ENCODE measurements at places on chromosomes 5 and 9. TPM values are rescaled to one million over a fixed set of nuclear protein-coding genes. Genes with fewer than 3 reads are reported as not detected.

Gene AFAP1L1
- total RNA-seq, result not detected

Gene KIAA0825
- 4.6 TPM for total RNA-seq

Gene IL17B
- total RNA-seq, result not detected

GRCh38 chr9:83772860-83773259 lies 44.7 kb downstream of the GKAP1 start:
- no peaks in the 10 kb centered on the region for H3K4me1 ChIP-seq
- H3K4me3 ChIP-seq, result no peak overlapping the region
- H3K27ac ChIP-seq, result no peak overlapping the region
- H3K27me3 ChIP-seq, result no peaks in the 10 kb centered on the region
- no peak for DNase-seq

DNA sequence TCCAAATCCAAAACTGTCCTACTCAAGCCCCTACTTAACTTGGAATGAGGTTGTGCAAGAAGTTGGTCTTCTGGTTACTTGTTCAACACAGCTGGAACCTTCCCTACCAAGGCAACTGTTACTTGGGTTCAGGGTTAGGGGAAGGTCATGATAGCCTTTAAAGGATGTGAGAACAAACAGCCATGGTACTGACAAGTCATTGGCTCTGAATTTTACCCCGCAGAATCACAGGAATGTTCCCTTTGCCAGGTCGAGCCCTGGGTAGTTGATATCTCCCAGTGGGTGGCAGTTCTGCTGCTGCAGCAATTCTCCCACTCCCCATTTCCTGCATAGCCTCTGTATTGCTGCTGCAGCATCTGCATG lies 396.1 kb upstream of the MPDZ start:
- no peaks in the 10 kb centered on the region for H3K36me3 ChIP-seq
- H3K27ac ChIP-seq, result no peak overlapping the region
- H3K27me3 ChIP-seq, result no peaks in the 10 kb centered on the region
- DNase-seq, result no peak
- no peak overlapping the region for H3K4me3 ChIP-seq
- H3K4me1 ChIP-seq, result no peaks in the 10 kb centered on the region

GRCh38 chr5:151902215-151902614 lies 22.4 kb downstream of the GLRA1 start:
- DNase-seq, result no peak
- no peak overlapping the region for H3K4me3 ChIP-seq
- H3K27ac ChIP-seq, result no peak overlapping the region
- peaks cover 7% of the 10 kb centered on the region for H3K27me3 ChIP-seq
- no peaks in the 10 kb centered on the region for H3K4me1 ChIP-seq

- H3K4me3 ChIP-seq, result no peak overlapping the region
- no peak for DNase-seq
- no peaks in the 10 kb centered on the region for H3K4me1 ChIP-seq
- no peaks in the 10 kb centered on the region for H3K36me3 ChIP-seq
Observed at GRCh38 chr5:158410976-158411375, 552.0 kb upstream of the CLINT1 start.

DNA sequence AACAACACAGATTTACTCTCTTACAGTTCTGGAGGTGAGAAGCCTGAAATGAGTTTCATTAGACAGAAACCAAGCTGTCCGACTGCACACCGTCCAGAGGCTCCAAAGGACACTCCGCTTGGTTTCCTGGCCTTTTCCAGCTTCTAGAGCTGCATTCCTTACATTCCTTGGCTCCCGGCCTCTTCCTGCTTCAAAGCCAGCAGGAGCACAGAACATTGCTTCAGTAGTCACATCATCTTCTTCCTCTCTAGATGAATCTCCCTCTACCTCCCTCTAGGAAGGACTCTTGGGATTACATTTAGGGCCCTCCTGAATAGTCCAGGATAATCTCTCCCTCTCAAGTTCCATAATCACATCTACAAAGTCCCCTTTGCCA lies 213.3 kb downstream of the CDK5RAP2 start:
- H3K27me3 ChIP-seq, result no peaks in the 10 kb centered on the region
- H3K4me3 ChIP-seq, result no peak overlapping the region
- DNase-seq, result no peak
